ENCODE measurements at places on chromosomes 3 and 15. TPM values are rescaled to one million over a fixed set of nuclear protein-coding genes. Genes with fewer than 3 reads are reported as not detected.

TGM5 gene
- total RNA-seq: 0.32 TPM

TRH gene
- total RNA-seq: not detected

CELF6 gene
- total RNA-seq: 5.7 TPM

CAMP gene
- 2.3 TPM for total RNA-seq

CCR9 gene
- total RNA-seq: not detected

MME gene
- total RNA-seq: 85.4 TPM

GOLGA6B gene
- not detected for total RNA-seq

ZDHHC3 gene
- 110 TPM for total RNA-seq

CDC25A gene
- 0.83 TPM for total RNA-seq

SMCO1 gene
- total RNA-seq: not detected

TTC23 gene
- 16.4 TPM for total RNA-seq

CHST2 gene
- total RNA-seq: 6.2 TPM

CTSH gene
- 724 TPM for total RNA-seq

STXBP5L gene
- not detected for total RNA-seq
